ENCODE measurements at places on chromosomes 2 and 18.

DNA sequence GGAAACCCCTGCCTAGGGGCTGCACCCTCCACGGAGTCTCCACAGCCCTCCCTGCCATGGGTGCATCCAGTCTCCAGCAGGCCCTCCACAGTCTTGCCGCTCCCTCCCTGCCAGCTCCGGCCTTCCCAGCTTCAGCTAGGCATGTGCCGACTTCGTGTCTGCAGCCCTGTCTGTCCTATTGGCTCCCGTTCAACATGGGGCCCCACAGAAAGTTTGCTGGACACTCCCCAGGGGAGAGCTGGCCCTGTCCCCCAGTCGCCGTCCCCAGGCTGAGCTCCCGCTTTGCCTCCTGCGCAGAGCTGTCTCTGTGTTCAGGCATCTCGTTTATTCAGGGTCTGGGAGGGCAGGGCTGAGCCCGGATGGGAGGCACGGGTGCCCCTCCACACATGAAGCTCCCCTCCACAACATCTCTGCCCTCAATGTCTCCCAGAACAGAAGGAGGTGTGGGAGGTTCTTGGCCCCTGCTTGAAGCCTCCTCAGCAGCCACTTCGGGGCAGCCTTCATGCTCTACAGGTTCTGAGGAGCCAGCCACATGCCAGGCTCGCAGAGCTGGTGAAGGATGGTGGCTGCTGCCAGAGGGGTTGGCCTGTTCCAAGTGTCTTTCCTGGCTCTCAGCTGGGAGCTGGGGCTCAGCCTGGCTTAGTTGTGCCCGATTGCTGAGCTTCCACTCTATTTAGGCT lies 120.1 kb upstream of the PXDN start:
- DNase-seq = no peak

GRCh38 chr2:196239622-196240587 lies 68.5 kb upstream of the STK17B start:
- DNase-seq = no peak

DNA sequence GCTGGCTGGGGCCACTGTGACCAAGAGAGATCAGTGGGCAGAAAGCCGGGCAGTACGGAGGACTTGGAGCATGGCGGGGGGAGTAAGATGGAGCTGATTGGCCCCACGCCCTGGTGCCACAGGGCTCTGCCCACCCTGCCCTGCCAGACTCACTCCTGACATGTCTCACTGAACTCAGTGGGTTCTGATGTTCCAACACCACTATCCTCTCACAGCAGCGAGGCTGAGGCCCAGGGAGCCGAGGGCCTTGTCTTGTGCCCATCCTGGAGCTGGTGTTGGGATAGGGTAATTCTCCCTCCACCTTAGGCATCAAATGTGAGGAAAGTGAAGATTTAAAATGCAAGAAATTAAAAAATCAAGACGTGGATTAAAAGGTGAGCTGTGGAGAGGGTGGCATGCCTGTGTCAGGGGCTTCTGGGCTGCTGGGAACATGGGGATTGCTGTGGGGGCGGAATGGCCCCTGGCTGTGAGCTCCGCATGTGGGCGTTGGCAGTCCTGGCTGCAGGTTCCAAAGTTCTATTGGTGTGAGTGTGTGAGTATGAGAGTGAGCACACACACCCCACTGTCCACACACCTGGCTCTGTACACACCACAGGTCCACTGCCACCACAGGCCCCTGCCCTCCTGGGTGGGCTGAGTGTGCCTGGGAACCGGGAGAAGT lies 283.5 kb upstream of the HS6ST1 start:
- no peak for DNase-seq

DNA sequence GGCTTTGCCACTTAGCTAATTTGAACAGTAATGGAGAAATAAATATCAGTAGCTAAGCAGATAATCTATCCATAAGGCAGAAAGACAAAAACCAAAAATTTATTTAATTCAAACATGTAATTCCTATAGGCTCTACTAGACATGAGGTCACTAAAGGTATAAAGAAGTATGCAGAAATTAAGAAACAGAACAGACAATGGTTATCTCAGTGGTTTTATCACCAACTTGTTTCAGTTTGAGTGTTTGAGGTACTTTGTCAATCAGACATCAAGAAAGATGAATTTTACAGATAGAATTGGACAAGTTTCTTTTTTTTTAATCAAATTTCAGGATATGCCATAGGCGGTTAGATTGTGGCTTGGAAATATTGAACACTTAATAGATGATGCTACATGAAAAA lies 67.4 kb upstream of the ZEB2 start:
- DNase-seq = no peak

DNA sequence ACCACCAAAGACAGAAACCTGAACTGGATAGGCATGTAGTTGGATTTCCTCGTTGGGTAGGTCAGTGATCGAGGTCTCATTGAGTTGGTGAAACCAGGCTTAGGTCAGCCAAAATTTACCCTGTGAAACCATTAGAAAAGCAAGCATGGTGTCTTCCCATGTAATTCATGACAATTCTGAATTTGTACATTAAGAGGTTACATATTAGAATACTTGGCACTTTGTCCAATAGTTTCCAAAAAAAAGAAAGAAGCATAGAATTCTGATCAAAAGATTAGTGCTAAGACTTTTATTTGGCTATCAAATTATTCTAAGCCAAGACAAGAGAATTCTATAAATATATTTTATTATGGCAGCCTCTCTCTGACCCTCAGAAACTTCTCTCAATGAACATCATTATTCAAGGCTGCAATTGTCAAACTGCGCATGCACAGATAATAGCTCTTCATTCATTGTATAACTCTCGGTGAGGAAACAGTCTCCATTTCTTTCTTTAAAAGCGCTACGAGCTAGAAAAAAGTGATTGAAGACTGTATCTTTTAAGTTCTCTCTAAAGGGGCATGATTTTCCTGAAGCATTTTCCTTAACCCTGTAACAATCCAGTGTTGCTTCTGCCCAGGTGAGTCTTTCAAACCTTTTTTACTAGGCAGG lies 79.1 kb upstream of the MYCN start:
- no peak for DNase-seq

GRCh38 chr2:12776521-12776961 lies 59.8 kb downstream of the TRIB2 start:
- no peak for DNase-seq

- no peak for DNase-seq
These were observed 108.8 kb downstream of the RTN4 start for GRCh38 chr2:54941248-54941984.

- no peak for DNase-seq
These were observed 123.1 kb upstream of the STK17B start for GRCh38 chr2:196294516-196294909.

GRCh38 chr2:226884166-226884565 lies 48.3 kb downstream of the RHBDD1 start:
- no peak for DNase-seq

- DNase-seq = no peak
These were observed 23.8 kb downstream of the MFSD6 start for GRCh38 chr2:190431907-190432306.

DNA sequence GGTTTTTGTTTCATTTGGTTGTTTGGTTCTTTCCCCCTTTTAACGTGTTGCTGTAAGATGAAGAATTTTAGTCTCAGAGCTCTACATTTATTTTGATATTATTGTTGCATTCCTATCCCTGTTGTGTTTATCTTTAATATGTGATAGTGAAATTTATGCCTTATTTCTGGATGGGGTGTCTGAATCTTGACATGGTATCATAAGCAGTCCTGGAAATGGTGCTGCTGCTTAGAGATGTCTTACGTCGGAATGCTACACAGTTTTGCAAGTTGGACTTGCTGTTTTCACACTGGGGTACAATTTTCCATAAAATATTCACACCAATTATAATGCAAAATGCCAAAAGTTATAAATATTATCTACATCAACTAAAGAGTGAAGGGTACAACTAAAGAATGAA lies 164.0 kb downstream of the GPD2 start:
- DNase-seq = no peak

GRCh38 chr2:13676269-13676668 lies 956.2 kb upstream of the LRATD1 start:
- no peak for DNase-seq

- no peak for DNase-seq
These were observed 72.5 kb upstream of the CYP1B1 start for GRCh38 chr2:38148501-38148900.

DNA sequence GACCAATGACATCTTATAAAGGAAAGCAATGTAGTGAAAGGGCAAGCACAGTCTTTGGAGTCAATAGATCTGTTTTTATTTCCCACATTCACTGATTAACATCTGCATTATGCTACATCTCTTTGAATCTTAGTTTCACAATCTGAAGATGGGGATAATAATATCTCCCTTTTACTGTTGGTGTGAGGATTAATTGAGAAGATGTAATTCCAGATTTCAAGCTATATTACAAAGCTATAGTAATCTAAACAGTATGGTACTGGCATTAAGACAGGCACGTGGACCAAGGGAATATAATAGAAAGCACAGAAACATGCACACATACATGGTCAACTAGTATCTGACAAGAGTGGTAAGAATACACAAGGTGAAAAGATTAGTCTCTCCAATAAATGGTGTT lies 45.3 kb downstream of the SLC4A5 start:
- no peak for DNase-seq

GRCh38 chr18:41693008-41693407 lies 262.0 kb upstream of the PIK3C3 start:
- no peak for DNase-seq

DNA sequence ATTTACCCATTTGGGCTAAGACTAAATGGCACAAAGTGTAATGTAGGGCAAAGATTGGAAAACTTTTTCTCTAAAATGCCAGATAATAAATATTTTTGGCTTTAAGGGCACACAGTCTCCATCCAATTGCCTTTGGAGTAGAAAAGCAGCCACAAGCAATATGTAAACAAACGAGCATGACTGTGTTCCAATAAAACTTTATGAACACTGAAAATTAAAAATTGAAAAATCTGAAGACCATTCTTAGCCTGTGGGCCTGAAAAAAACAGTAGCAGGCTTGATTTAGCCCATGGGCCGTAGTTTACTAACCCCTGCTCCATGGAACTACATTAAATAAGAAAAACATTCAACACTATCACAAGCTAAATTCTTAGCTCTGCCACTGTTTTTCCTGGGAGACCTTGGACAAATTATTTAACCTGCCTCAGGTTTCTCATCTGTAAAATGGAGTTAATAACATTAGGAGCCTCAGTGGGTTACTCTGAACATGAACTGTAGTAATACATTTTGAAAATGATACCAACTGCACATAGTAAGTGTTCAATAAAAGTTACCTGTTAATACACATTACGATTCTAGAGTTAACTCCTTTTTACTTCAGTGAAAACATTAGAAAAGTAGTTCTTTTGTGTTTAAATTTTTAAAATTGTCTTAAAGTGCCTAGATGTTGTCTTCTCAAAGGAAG lies 1.3 kb downstream of the IFIH1 start:
- no peak for DNase-seq

DNA sequence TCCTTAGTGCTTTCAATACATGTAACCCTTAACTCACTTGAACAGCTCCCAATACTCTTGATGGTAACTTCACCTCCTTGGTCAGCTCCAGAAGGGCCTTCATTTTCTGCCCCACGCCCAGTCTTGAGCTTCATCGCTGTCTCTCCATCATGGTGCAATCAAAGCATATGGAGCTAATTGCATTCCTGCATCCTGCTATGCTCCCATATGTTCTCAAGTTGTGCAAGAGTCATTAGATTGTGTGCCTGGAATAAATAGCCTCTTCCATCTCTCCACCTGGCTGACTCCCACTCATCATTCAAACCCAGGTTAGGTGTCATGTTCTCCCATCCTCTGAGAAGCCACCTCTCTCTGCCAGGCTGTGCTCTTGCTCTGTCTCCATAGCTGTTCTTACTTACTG lies 364.5 kb upstream of the RGPD4 start:
- DNase-seq = no peak

- DNase-seq = no peak
These were observed 156.0 kb downstream of the TGIF1 start for GRCh38 chr18:3605954-3606443.

DNA sequence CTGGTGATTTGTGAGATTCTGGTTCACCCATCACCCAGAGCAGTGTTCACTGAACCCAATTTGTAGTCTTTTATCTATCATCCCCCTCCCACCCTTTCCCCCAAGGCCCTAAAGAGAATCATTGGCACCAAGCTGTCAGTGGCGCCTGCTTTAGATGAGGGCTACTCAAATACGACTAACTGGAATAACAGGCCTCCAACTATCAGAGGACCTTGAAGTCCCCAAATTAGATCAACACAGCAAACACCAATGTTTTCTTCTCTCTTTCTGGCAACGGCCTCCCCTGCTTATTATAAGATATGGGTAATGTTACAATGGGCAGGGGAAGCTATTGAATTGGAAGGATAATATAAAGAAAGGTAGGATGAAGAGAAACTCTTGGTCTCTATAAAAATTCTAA lies 232.3 kb downstream of the SCG2 start:
- DNase-seq = no peak

GRCh38 chr2:86037141-86037794 lies 68.4 kb downstream of the POLR1A start:
- DNase-seq = no peak

DNA sequence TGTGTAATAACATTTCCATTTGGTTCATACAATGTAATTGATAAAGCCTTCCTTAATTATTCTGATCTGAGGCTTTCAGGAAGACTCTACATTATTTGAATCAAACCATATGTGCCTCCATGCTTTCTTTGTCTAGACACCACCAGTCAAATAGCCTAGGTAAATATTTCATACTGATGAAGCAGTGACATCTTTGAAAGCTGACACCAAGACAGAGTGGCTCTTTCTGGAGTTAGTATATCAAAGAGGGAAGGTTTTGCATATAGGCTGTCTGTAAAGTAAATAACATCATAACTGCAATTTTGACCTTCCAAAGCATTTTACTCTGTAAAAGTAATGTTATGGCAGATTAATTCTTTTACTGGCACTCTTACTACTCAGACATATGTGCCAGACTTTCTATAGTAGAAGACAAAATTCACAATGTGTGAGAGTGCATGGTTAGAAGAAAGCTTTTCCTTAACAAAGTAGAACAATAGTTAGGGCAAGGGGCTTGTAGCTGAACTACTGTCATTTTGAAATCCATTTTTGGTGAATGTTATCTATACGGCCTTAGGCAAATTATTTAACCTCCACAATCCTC lies 177.3 kb downstream of the ERBB4 start:
- DNase-seq = no peak

GRCh38 chr2:239581352-239581901 lies 180.6 kb upstream of the HDAC4 start:
- DNase-seq = no peak

GRCh38 chr2:17858064-17858463 lies 20.4 kb upstream of the KCNS3 start:
- no peak for DNase-seq

DNA sequence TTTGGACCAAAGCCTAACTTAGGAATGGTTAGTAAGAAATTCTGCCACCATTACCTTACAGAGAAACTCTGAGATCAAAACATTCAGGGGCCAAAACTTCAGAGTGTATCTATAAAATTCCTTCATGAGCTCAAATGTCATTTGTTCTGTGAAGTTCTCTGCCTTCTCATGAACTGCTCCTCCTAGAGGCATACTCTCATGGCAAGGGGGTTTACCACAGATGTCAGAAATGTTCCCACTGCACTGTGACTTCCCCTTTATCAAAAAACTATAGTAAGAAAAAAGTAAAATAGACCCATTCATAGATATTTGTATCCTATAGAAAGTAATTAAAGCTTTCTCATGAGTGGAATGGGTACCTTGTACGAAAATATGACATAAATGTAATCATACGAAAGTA lies 68.5 kb downstream of the USP40 start:
- DNase-seq = no peak

Measured in D341Med (cell line).